ENCODE measurements at places on chromosomes 7 and 10.
A peak's percentile ranks its signal among the peaks of the same experiment; 100 is the strongest.

GRCh38 chr7:39338716-39339115 lies 227.5 kb upstream of the YAE1 start:
- no peak for DNase-seq

DNA sequence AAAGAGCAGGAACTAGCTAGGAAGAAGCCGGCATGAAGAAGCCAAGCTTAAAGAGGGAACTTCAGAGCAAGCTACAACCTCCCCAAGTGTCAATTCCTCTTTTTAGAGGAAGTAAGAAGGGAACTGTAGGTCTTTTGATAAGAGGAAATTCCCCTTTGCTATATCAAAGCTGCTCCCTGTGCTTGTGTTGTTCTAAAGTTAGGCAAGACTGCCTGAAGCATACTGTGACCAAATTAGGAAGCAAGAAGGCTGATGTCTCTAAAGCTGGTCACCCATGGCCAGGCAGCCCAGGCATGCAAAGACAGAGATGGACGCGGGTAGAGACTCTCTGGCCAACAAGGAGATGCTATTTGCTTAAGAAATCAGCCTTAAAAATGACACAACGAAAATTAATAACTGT lies 87.9 kb downstream of the RNF216 start:
- no peak for DNase-seq

DNA sequence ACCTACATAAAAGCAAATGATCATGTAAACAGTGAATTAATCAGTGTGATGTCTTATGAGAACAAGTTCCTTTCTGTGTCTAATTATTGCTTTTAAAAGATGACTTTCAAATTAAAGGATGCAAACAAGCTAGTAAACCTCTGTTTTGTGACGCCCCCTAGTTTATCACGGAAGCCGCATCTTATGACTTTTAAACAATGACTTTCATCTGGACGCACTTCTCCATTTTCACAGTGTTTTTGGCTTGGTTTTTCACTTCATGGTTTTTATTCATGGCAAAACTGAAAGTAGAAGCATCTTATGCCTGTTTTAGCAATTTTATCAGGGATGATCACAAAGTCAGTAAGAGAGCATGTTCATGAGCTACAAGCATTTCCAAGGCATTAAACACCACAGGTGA lies 35.0 kb downstream of the ITGA8 start:
- DNase-seq = no peak

GRCh38 chr7:7861211-7861633 lies 107.4 kb upstream of the GLCCI1 start:
- no peak for DNase-seq

DNA sequence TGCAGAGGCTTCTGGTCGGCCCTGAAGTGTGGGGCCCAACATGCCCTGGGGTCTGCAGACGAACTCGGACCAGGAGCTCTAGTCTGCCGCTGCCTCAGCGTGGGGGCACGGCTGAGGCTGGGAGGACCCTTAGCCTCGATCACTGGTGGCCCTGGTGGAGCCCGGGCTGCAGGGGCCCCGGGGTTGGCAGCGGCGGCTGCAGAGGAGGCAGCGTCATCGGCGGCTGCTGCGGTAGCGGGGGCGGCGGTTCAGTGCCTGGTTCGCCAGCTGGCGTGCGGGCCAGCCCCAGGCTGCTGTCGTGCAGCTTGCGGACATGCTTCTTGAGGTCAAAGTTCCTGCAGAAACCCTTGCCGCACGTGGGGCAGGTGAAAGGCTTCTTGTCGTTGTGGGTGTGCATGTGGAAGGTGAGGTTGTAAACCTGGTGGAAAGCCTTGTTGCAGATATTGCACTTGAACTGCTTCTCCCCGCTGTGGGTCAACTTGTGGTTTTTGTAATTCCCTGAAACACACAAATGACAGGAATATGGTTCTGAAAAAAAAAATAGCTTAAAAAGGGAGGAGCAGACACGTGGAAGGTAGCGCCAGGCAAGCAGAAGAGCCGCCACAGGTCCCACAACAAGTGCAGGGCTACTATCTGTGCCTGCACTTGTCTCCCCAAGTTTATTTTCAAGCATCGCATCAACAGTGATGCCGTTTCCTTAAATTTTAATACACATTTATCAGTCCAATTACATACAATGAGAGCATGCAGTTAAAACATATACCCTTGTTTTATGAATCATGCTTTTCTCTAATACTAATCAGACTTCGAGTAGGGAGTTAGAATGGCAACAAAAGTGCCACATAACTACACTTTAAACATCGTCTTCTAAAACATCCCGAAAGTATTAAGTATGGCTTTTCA lies 2.4 kb downstream of the FEZF1 start:
- DNase-seq = no peak

DNA sequence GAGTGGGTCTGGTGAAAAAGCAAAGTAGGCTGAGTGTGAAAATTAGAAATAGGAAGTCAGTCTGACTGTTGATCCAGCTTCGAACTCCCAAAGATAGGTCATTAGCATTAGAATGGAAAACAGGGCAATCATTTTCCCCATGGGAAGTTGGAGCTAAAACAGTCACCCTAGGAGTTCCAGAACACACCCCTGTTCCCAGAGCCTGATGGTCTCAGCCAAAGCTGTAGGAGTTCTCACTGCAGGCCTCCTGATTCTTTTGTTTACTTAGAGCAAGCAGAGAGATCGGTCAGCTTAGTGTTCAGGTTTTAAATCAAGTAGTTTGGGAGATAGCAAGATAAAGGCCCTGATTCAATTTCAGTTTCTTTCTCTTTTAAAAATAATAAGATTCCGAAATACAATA lies 28.8 kb upstream of the JCAD start:
- DNase-seq = no peak

DNA sequence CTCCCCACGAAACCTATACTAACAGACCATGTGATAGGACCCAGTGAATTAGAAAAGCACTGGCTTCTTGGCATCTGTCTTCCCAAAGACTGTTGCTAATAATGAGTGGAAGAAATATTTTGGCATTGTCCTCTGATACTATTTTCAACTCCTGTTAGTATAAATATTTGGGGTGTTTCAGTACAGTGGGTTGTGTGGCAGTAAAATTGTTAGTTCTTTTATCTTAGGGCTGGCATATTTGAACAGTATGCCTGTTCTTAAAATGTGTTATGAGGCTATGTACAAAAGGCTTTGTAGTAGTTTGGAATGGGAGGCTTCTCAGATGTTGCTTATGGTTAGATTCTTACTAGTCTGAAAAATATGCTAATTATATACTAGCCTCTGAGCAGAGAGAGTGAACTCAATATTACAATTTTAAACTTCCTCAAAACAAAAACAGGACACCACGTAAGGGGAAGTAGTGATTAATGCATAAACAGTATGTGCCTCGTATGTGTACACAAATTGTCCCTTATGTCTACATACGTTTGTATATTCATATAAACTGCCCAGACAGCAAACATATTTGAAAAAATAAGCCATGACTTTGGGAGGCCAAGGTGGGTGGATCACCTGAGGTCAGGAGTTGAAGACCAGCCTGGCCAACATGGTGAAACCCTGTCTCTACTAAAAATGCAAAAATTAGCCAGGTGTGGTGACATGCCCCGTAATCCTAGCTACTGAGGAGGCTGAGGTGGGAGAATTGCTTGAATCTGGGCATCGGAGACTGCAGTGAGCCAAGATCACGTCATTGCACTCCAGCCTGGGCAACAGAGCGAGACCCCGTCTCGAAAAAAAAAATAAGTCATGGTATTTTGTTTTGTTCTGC lies 115.4 kb downstream of the ARID5B start:
- no peak for DNase-seq

- DNase-seq = no peak
Observed at GRCh38 chr10:18233775-18234174, 93.6 kb downstream of the CACNB2 start.

DNA sequence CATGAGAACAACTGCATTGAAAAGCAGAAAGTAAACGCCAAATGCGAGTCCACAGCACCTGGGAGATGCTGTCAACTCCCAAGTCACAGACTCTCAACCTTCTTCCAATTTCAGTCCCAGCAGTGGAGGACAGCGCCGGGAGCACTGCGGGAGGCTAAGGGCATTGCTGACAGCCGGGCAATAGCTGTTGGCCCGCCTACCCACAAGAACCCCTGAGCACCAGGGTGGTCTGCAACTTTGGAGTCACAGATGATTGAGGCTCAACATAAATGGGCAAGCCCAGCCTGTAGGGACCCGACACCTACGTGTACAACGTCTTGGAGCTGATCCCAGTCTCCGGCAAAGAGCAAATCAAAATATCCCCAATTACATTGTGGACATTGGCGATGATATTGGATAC lies 262.9 kb downstream of the TCERG1L start:
- no peak for DNase-seq

DNA sequence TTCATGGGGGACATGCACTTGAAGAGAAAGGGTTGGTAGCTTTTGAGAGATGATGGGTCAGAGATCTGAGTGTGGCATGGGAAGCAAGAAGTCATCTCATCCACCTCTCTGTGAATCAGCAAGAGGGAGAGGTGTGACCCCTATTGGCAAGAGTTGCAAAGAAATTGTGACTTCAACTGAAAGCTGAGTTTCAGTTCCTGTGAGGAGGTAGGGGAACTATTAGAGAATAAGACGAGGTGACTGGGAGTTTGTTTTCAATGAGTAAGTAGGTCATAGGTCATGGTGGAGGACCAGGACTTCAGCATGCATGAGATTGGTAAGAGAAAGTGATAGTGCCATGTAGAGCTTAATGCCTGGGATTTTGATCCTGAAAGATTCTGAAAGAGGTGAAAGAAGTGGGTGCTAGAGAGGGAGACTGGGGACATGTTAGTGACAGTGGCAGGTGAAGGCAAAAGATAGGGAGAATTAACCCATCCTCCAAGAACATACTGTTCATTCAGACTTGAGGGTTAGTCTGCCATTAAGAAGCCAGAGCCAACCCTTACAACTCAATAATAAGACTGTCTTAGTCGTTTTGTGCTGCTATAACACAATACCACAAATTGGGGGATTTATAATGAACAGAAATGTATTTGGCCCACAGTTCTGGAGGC lies 75.5 kb upstream of the CAPZA2 start:
- no peak for DNase-seq

- no peak for DNase-seq
Observed at GRCh38 chr10:55627501-55628051, 733.5 kb downstream of the ZWINT start.

- no peak for DNase-seq
Observed at GRCh38 chr7:109387530-109387929, 817.9 kb downstream of the DNAJB9 start.

GRCh38 chr10:72564596-72564995 lies 61.3 kb downstream of the MICU1 start:
- DNase-seq = peak; percentile 12

DNA sequence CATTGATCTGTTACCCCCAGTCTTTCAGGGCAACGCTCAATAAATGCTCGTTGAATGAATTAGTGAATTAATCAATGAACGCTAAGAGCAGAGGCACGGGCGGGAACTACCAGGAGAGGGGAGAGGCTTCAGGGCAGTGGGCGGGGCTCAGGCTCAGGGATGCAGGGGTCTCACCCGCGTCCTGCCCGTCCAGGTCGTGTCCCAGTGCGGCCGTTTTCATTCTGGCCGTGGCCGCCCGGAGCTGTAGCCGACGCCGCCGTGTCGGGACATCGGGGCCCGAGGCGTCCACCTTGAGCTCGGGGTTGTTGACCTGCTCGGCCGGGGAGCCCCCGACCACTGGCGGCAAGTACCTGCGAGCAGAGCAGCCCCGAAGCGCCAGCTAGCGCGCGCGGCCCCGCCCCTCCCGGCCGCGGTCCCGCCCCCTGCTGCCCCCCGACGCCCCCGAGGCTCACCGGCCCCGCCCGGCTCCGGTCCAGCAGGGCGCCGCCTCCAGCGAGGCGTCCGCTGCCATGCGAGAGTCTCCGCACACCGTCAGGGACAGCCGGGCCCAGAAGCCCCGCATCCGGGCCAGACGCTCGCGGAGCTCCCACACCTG lies 2.8 kb upstream of the GAL3ST4 start:
- DNase-seq = no peak

GRCh38 chr7:131735101-131735500 lies 178.7 kb upstream of the PODXL start:
- DNase-seq = no peak

DNA sequence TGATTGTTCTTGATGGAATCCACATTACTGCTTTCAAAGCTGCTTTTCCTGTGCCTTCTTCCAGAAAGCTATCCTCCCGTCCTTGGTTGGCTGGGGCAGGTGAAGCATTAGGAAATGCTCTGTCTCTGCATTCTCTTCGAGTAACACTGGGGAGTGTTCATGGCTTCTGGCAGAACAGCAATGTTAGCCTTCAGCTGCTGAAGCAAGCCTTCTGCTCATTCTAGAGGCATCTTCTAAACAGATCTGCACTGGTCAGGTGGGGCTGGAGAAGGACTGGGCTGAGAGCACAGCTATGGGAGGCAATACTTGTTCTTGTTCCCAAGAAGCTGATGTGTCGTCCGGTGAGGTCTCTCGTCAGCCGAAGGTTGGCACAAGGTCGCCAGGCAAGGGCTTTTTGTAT lies 80.6 kb downstream of the MGMT start:
- DNase-seq = no peak

DNA sequence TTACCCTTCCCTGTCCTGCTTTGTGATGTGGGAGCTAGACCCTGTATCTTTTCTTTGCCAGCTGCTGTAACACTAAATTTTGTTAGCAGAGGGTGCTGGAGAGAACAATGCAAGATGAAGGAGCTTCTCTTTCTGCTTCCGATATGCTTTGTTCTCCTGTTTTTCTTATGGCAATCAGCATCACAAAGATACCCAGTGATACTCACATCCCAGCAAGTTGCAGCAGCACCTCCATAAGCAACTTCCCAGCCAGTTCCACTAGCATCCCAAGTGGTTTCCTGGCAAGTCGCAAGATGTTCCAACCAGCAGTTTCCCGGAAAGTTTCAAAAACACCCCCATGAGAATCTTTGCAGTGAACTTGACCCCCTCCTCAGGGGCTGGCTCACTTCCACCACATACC lies 148.6 kb downstream of the IMMP2L start:
- no peak for DNase-seq

- no peak for DNase-seq
Observed at GRCh38 chr7:57774300-57774699, 324.3 kb downstream of the ZNF716 start.
